GF-D8 (cell line): ENCODE measurements at places on chromosomes 3 and 15.

DNA sequence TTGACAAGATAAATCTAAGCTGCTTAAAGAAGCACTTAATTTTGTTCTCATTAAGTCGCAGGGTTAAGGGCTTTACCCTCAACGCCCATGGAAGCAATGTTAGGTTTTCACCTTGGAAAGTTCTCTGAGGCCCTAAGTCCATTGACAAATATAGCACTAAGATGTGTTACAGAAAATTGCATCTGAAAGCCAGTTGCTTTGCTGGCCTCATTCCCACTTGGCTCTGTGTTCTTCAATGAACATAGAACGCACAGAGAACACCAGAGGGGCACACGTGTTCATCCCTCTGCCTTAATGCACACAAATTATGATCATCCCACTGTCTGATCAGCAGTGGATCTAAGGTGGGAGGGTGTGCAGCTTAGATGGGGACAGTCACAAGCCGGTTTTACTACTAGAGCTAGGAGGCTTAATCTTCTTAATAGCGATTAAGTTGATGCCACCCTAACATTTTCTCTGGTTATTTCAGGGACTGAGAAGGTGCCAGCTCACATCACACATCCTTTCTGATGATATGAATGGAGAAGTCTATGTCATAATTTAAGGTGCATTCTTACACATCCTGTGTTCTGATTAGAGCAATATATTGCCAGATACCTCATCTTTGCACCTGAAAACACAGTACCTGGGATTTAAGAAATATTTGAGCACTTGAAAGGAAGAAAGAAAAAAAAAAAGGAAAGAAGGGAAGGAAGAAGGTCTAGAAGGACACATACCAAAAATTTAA lies 224.4 kb upstream of the ICE2 start:
- DNase-seq: no peak

GRCh38 chr3:140343211-140344081 lies 334.4 kb upstream of the TRIM42 start:
- no peak for DNase-seq

DNA sequence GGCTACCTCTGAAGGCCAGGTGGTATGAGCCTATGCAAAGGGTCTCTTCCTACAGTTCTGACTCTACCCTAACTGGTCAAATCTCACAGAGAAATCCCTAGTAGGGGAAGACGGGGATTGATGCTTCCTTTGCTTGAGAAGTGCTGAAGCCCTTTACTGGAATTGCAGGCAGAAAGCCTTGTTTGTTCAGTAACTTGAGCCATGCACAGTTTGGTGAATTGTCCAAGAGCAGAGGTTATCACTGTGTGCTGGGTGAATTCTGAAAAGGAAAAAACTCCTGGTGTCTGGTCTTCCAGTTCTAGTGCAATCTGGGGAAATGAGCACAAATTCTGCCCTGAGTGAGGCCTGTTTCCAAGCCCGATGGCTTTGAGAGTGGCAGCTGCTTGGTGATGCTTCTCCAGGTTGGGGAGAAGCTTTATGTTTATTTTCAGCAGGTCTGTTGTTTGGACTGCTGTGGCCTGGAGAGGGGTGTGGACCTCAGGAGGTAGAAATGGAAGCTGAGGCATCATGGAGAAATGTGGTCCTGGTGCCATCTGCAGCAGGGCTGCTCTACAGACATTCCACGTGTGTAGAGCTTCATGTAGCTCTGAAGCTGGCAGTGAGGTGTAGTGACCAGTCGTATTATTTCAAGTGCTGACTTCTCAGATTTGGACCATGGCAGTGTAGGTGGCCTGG lies 60.9 kb downstream of the ARNT2 start:
- DNase-seq: no peak

- DNase-seq: no peak
These were observed 301.7 kb upstream of the RORA start for GRCh38 chr15:61530769-61531168.

- no peak for DNase-seq
These were observed 102.5 kb downstream of the ZMAT3 start for GRCh38 chr3:178969004-178969700.

GRCh38 chr3:99684644-99685043 lies 46.2 kb downstream of the COL8A1 start:
- DNase-seq: no peak
